ENCODE measurements at places on chromosomes 13 and 19.

DNA sequence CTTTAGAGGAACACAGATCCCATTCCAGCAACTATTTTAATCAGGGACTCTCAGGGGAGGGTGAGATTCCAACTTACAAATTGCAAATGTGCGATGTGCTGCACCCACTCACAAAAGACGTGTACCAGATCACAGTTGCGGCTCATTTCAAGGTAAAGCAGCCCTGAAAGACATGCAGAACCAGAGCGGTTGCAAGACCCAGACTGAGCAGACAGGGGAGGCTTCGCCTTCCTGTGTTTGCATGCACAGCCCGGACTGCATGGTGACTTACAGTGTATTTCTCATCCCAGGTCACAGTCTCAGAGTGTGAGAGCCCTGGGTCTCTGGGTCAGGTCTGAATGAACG lies 84.6 kb downstream of the ATP11A start:
- no peak for DNase-seq

- DNase-seq: no peak
Measured at GRCh38 chr13:47545201-47546024, 455.7 kb downstream of the SUCLA2 start.

DNA sequence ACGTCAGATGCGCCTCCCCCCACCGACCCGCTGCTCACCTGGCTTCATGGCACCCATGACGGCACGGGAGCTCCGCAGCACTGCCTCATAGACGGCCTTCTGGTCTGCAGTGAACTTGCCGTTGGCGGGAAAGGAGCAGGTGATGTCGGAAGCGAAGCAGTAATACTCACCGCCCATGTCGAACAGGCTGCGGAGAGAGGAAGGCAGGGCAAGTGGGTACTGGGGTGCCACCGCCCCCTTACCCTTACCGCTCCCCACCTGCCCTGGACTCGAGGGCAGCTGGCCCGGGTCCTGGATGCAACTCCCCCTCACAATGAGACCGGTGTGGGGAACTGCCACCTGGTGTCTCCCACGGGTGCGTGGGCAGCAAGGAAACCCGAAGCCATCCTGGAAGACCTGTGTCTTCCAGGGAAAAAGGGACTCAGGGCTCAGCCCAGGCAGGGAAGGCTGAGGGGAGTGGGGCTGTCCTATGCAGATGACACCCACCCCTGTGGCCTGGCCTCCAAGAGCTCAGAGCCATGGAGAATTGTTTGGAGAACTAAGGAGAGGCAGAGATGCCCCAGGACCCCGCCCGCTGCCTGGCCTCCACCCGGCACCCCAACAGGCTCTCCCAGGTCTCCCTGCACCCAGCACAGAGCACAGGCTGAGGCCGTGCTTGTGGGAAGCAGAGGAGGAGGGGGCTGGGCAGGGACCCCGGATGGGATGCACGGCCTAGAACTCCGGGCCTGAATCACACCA lies 28.3 kb downstream of the CEBPG start:
- no peak for DNase-seq

DNA sequence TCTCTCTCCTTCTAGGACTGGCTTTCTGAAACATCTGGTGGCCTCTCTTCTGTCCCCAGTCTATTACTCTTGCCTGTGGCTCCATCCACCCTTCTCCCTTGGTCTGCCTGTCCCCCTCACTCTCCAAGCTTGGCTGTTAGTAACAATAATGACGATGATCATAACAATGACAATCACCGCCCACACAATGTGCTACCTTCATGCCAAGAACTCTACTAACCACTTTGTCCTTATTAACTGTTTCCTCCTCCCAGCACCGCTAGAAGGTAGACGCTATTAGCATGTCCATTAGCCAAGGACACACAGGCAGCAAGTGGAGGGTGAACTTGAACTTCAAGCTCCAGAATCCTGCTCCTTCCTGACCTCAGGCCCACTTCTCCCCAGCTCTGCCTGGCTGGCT lies 2.7 kb downstream of the GYS1 start:
- DNase-seq: no peak

GRCh38 chr19:4077007-4077374 lies 10.3 kb upstream of the ZBTB7A start:
- DNase-seq: no peak

DNA sequence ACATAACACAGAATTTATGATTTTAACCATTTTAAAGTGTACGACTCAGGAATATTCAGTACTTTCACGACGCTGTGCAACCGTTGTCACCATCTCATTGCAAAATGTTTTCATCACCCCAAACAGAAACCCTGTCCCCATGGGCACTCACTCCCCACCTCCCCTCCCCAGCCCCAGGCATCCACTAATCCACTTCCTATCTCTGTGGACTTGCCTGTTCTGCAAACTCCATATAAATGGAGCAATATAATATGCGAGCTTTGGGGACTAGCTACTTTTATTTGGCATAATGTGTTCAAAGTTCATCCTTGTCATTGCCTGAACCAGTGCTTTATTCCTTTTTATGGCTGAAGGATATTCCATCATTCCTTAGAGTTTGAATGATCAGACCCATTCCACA lies 7.3 kb upstream of the INSR start:
- no peak for DNase-seq

GRCh38 chr13:41054919-41055619 lies 6.2 kb upstream of the WBP4 start:
- no peak for DNase-seq

GRCh38 chr13:29543230-29544215 lies 52.0 kb downstream of the SLC7A1 start:
- DNase-seq: no peak

DNA sequence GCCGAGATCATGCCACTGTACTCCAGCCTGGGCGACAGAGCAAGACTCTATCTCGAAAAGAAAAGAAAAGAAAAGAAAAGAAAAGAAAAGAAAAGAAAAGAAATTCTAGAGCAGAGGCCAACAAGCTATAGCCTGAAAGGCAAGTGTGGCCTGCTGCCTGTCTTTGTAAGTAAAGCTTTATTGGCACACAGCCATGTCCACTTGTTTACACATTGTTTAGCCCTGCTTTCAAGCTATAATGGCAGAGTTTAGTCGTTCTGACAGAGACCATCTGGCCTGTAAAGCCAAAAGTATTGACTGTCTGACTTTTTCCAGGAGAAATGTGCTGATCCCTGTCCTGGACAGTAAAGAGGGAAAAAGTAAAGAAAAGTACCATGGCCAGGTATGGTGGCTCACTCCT lies 18.3 kb downstream of the NWD1 start:
- no peak for DNase-seq

GRCh38 chr13:42495255-42495654 lies 78.7 kb upstream of the TNFSF11 start:
- no peak for DNase-seq

- no peak for DNase-seq
Measured at GRCh38 chr19:30362156-30362754, 9.9 kb upstream of the ZNF536 start.

Measured in SK-N-MC (cell line).